ENCODE measurements at places on chromosomes 16 and 17.

GRCh38 chr17:73192894-73193701 is at the start of gene COG1:
COG1 (plus strand) TSS chr17:73193055; CDS start chr17:73193070, 15 bp downstream.
- DNase-seq = peak; percentile 68

- DNase-seq = peak; percentile 89
These were observed 6.7 kb downstream of the ITGA3 start for GRCh38 chr17:50062293-50063243.

DNA sequence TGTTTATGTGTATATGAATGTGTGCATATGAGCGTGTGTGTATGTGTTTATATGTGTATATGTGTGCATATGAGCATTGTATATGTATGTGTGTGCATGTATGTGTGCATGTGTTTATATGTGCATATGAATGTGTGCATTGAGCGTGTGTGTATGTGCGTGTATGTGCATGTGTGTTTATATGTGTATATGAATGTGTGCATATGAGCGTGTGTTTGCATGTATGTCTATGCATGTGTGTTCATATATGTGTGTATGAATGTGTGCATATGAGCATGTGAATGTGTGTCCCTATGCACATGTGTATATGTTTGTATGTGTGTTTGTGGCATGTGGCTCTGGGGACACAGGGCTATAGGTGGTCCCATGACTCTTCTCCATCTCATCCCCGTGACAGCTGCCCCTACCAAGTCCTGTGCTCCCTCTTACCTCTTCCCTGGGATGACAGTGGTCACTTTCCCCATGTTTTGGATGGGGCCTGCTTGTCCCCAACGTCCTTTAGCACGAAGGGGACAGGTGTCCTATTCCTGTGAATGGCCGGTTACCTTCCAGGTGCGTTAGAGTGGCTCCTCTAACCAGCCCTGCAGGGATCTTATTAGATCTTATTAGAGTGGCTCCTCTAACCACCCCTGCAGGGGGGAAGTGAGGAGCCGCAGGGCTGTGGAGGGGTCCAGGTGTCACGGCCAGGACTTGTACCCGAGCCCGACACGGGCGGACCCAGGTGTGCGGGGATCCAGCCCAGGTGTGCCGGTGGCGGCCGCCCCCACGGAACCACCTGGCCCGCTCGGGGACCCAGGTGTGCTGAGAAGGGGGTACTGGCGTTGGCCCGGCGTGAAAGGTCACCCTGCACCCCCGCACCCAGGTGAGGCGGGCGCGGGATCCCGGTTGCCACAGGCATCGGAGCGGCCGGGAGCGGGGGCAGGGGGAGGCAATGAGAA is 105.6 kb downstream of the SEC14L1 start:
- DNase-seq = no peak

GRCh38 chr16:85995541-85996423 is 96.8 kb downstream of the IRF8 start:
- no peak for DNase-seq

DNA sequence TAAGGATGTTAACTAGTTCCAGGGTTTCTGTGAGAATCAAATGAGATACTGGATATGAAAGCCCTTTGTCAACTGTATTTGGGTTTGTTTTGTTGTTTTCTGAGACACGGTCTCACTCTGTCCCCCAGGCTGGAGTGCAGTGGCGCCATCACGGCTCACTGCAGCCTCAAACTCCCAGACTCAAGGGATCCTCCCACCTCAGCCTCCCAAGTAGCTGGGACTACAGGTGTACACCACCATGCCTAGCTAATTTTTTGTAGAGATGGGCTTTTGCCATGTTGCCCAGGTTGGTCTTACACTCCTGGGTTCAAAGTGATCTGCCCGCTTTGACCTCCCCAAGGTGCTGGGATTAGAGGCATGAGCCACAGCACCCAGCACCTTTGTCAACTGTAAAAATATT is 8.9 kb downstream of the SUPT4H1 start:
- DNase-seq = no peak

DNA sequence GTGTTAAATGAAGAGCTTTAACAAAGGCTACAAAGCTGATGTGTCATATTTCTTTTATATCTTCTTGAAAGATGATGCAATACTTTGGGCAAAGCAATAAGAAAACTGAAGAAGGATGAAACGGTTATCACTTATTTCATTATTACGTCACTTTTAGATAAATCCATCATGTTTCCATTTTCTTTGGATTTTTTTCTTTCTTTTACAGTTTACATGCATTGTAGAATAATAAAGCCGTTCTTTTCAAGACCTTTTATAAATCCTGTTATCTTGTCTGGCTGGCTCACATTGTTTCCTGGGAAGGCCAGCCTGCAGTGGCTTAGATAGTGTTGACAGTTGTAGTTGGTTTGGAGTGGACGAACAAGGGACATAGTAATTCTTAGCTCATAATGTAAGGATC is 28.9 kb downstream of the TANC2 start:
- DNase-seq = no peak

DNA sequence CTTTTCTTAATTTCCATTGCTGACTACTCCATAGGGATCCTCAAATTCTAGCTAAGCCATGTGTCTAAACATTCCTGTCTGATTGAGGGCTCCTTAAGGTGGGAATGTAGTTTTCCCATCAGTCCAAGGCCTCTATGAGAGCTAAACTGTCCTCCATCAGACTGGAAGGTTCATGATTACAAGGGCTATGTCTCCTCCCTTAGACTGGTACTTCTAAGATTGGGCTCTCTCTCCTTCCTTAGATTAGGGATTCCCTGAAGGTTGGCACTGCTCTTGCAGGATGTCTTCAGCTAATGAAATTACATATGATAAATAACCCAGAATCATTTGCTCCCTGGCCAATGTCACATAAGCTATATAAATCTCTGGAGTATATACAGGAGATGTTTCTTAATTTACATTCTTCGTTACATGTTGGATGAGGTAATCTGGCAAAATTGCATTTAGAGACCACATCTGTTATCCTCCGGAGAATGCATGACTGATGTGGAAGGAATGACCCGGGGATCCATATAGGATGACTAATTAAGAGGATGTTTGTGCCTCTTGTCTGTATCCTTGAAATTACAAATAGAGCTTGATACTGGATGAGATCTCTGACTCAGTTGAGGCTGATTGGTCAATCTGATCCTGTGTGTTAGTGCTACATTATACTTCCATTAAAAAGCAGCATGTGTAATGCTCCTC is 14.2 kb downstream of the B4GALNT2 start:
- no peak for DNase-seq

GRCh38 chr17:73874008-73874720 is 229.9 kb upstream of the SDK2 start:
- DNase-seq = no peak

All from adrenal gland (tissue), 19 donors.